PC-9 (cell line): ENCODE measurements at places on chromosomes 2 and 18. TPM values are rescaled to one million over a fixed set of nuclear protein-coding genes. Genes with fewer than 3 reads are reported as not detected.

SMAD4 gene
- total RNA-seq: 51.2 and 60.7 TPM in 2 replicates

DNA sequence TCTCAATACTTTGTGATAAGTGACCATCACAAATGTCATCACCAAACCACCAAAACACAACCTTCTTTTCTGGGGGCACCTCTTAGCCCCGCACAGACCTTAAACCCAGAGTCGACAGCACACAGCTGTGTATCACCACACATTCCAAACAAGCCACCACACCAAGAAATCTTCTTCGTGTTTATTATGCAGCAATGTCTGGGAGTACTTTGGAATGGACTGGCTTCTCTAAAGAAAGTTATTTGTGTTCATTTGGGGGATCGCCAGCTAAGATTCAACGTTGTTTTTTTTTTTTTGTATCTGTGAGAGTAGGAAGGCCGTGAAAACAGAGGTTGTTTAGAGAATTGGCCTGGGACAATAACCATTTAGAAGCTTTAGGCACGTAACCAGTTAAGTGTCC is 1.1 kb upstream of the MTA3 start:
- DNase-seq: no peak

DNA sequence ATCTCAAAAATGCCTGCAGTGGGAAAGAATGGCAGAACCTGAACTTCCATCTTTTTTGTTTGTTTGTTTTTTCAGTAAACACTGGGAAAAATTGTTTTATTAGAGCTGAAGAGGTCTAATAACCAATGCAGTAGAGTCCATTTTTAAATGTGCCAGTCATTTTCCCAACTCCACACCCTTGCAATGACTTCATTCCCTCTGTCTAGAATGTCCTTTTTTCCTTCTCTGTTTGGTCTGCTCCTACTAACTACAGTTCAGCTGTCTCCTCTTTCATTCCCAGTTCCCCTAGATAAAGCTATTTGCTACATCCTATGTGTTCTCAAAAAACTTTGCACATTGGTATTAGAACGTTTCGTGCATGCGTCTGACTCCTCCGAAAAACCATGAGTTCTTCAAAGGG is 9.3 kb upstream of the RAPH1 start:
- DNase-seq: no peak

GRCh38 chr2:219663116-219663762 is 35.8 kb downstream of the SLC4A3 start:
- no peak for DNase-seq
